CD4-positive, alpha-beta T cell treated with Interferon alpha-2 for 1 hour (primary cell): ENCODE measurements at places on chromosomes 13 and 19.

DNA sequence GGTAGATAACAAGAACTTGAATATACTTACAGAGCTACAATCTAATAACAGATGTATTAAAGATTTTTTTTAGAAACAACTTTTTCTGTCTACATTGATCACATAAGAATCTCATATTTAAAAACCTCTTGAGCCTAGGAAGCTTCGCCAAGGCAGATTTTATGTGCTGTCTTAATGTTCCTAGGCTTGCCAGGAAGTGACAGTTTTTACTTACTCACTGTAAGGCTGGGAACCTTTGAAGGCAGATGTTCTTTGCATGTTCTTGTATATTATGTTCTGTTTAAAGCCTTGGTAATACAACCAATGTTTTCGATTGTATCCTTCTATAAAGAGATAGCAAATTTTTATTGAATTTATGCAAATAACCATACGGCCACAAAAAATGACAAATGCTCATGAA lies 492.7 kb downstream of the GPC5 start:
- DNase-seq: no peak

DNA sequence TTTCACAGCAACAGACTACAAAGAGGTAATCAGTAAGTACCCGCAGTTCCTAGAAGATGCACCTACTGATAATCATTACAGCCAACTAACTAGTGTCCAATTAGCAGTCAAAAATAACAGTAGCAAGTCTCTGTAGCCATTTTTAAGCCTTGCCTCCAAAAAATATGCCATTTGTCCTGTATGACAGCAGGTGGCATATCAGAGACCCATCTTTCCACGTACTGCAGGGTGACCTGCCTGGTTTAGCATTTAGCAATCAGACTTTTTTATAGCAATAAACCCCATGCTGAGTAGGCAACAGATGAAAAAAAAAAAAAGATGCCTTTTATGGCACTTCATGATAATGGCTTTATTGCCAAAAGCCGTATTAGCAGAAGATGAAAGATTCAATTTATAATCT lies 155.3 kb upstream of the LSM14A start:
- no peak for DNase-seq

- DNase-seq: no peak
Observed at GRCh38 chr19:39064405-39064804, 19.8 kb upstream of the ACP7 start.

DNA sequence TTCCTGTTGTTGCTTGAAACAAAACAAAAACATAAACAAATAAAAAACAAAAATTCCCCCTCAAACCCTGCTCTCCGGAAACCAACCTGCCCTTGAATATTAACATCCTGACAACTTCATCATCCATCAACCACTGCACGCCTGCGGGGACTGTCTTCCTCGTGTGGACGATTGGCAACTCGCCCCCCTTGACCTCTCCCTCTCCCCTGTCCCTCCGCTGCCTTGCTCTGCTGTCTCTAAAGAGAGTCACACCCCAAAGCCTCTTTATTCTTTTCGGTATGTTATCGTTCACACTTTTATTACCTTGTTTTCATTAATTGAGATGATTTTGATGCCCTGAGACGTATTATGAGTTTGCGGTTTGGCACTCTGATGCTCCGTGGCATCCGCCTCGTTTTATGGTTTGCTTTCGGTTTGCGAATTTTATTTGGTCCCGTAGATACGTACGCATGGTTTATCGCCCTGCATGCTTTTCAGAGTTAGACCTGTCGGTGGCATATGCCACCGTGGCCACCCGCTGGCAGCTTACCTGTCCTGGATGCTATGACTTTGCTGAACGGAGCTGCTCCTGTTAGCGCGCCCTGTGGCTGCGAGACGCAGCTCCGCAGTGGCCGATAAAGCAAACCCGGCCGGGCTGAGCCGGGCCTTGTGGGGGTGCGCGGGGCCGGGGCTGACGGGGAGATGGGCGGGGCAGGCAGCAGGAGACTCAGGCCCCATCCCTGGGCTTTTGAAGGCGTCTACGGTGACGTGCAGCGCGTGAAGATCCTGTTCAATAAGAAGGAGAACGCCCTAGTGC lies 10.6 kb downstream of the PTBP1 start:
- no peak for DNase-seq

GRCh38 chr19:50036908-50037307 lies 11.1 kb downstream of the ZNF473 start:
- no peak for DNase-seq

- DNase-seq: no peak
Observed at GRCh38 chr19:33400856-33401682, 27.6 kb downstream of the CEBPG start.

DNA sequence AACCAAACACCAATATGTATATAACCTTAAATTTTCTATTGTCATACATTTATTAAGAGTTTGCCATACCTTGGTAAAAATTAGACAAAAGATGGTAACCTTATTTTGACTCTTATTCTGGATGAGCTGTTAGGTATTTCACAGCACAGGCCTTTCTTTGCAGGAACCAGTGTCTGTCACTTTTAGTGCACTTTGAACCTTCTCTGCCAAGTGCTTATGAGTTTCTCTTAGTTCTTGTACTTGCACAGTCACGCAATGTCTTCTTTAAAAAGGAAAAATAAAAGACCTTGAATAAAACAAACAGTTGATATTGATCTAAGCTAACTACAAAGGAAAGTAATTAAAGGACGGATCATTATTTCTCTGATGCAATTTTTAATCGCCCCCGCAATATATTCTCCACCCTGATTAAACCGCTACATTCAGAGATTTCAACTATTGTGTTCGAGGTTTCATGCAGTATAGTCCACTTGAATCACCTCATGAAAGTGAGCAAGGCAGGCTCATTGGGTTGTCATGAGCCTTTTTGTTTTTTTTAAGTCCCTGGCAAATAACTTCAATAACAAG lies 534.5 kb downstream of the KLF5 start:
- no peak for DNase-seq

DNA sequence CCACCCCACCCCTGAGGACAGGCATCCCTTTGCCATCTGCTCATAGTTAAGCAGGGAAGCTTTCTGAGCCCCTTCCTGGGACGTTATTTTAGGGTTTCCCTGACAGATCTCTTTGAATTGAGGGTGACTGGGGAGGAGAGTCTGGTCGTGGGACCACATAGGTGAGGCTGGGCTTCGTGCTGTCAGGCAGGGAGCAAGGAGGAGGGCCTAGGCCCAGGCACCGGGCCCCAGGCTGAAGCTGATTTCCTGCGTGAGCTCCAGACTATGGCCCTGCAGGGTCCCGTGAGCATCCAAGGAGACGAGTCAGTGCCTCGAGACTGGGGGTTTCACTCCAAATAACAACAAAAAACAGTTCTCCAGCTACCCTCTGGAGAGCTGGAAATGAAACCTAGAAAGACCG lies 60.4 kb downstream of the MYO9B start:
- DNase-seq: no peak

DNA sequence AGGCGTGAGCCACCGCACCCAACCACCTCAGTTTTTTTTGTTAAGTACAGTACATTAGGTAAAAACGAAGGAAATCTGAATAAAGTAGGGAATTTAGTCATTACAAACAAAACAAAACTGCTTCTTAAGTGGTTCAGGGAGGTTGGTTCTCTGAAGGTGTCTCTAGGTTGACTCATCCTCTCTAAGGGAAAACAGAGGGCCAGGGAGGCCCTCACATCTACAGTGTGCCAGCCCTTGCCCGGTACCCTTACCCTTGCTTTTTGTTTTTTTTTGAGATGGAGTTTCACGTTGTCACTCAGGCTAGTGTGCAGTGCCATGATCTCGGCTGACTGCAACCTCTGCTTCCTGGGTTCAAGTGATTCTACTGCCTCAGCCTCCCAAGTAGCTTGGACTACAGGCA lies 17.2 kb upstream of the JUND start:
- DNase-seq: no peak

DNA sequence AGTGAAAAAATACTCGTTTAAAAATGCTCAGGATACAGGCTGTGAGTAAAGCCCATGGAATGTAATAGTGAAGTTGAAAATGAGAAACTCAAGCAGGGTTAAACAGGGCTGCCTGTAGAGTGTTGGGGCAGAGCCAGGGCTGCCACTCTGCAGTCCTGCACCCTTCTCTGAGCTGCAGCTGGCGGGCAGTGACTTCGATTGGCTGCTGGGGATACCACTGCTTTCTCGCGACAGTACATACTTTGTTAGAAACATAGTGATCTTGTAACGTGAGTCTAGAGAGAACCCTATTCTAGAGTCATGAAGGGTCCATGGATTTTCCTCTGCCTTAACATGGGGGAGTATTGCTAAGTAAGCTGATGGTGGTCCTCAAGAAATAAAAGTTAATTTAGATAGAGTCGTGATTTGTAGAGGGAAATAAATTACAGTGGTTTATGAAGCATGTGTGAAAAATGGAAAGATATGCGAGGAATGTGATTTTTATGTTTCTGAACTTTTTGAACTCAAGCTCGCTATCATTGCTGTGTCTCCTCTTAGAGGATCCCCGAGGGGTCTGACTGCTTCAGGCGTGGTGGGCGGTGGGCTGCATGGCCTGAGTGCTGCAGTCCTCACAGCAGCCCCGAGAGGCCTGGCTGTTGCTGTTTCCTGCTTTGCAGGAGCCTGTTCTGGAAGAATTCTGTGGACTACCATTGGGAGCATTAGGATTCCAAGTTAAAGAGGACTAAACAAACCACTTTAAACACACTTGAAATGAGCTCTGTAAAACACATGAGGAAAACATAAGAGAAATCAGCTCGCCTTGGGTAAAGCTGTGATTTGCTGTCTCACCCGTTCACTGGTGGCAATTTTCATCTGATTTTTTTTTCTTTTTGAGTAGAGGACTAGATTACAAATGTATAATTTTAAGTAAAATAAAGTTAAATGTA lies 95.7 kb downstream of the ARHGEF7 start:
- no peak for DNase-seq

DNA sequence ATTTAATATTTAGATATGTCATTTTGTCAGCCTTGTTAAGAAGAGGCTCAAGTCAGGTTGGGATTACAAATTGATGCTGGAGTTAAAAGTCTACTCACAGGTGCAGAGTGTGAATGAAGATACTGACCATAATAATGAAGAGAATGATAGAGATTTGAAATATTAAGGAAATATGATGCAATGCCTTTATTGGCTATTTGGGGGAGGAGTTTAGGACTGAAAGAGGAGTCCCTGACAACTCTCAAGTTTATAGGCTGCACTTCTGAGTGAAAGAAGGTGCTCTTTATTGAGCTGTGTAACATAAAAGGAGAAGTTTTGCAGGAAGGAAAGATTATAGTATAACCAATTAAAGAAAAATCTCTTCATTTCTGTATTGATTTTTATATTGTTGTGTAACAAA lies 827.7 kb upstream of the PCDH9 start:
- DNase-seq: no peak

DNA sequence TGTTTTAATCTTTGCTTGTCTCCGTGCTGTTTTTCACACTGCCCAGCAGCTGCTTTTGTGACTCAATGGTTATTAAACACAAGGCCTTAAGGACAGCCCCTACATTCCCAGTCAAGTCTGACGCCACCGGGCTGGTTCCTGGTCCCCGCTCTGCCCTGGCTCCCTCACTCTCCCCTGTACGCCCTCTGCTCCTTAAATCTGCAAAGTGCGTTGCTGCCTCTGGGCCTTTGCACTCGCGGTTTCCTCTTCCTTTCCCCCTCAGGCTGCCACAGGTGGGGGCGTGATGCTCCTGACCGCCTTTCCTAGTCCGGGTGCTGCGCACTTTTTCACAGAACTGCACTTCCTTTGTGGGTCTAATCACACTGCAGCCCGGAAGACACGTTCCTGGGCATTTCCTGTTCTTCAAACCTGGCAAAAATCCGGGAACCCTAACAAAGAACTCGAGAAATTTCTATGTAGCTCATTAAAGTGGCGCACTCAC lies 25.6 kb downstream of the NOSIP start:
- peak; percentile 74 for DNase-seq

DNA sequence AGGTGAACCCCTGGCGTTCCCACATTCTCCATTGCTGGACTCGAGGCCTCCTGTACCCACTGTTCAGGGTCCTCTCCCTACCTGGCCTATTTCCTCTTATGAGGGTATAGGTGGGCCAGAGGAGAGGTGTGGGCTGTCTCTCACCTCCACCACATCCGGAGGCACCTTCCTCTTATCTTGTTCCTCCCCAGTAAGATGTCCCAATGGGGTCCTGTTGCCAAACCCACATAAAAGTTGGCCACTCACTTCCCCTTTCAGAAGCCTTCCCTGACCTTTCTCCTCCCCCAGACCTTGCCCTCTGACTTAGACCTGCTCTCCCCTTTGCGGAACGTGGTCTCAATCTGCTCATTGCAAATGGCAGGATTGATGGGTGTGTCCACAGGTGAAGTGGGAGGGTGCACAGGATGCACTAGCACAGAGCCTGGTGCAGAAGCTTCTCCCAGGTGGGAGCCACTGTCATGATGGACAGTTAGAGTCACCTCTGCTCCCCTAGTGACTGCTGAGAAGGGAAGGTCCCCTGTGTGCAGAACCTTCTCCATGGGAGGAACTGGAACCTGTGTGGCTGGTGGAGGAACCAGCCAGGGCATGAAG lies 1.3 kb downstream of the CYP4F3 start:
- DNase-seq: peak; percentile 15

DNA sequence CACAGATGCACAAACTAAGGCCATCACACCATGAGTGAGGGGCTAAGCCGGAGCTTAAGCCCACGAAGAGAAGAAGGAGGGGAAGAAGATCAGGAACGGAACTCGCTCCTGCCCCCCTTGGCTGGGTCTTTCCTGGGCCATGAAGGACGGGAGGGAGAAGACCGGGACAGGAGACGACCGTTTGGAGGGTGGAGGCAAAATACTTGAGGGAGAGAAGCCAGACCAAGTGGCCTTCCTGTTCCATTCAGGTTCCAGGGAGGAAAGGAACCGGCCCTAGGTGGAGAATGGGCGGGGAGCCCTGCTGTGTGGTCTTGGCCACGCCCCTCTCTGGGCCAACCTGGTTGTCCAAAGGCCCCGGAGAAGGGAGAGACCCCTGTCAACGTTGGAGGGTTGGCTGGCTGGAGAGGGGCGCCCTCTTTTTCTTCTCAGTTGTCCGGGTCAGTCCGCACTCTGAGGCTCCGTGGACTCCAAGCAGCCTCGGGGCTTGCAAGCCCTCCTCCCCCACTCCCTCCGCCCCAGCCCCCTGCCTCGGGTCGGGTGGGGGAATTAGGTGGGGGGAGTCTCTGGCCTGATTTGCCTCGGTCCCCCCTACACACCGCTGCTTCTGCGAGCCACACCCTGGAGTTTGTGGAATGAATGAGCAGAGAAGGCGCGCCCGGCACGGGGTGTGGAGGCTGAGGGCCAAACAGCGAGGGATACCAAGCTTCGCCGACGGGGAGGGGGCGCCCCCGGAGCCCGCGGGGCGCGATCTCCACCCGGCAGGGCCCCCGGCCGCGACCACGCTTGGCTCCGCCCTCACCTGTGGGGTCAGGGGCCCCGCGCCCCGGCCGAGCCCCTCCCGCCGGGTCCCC lies 757 bp downstream of the FBN3 start:
- no peak for DNase-seq

DNA sequence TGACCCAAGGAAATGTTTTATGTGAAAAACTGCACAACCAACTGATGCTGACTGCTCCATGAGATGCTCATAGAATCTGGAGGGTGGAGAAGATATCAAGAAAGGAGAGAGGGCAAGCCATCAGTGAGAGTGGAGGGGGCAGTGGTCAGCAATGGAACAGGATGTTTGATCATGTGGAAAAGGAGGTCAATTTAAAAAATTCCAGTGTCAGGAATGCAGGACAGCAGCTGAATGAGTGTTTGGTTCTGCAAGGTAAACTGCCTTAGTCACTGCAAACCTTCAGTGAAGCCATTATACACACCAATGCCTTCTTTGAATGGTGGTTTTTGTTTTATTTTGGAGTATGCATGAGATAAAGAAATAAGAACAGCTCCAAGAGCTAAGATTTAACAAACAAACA lies 121.5 kb downstream of the FGF14 start:
- no peak for DNase-seq
